ENCODE measurements at places on chromosomes 1 and 21.

- peak; percentile 90 for DNase-seq
Measured at GRCh38 chr1:109617291-109617801, 2.1 kb downstream of the GNAT2 start.

DNA sequence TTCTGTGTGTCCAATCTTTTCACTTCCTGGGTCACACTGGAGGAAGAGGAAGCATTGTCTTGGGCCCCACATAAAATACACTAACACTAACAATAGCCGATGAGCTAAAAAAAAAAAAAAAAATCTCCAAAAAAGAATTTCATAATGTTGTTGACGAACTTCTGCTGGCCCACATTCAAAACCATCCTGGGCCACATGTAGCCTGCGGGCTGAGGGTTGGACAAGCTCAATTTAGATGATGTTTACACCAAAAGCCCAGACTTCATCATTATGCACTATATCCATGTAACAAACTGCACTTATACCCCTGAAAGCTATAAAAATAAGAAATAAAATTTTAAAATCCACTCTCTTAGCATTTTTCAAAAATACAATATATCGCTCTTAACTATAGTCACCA, 187.8 kb upstream of the PTBP2 start:
- no peak for DNase-seq

DNA sequence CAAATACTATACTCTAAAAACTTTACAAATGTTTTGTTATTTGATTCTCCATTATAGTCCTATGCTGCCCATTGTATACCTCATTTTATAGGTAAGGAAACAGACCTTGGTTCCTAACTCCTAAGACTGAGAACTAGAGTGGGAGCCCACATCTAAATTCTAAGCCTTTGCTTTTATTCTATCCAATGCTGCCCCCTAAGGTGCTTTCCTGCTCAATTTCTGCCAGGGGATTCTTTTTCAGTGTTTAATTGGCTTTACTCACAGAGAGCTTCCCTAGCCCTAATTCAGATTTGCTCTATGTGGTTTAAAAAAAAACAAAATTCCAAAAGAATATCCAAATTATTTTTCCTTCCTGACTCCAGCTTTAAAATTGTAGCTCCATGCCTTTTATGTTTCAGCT, 64.5 kb downstream of the KIF14 start:
- no peak for DNase-seq

DNA sequence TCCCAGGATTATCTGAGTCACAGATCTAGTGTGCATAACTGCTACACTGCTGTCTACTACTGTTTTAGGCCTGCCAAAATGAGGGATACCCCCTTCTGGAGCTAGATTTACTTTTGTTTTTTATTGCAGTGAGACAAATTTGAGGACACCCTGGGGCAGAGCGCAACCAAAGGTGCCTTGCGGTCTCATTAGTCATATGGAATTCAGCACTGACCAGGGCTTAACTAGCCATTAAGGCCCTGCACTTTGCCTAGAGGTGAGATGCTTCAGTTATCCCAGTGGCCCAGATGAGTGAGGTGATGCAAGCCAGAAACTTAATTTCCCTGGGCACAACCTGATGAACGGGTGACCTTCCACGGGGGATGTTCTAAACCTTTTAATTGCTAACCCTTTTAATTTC, 998 bp upstream of the SPAG17 start:
- no peak for DNase-seq

- no peak for DNase-seq
Measured at GRCh38 chr1:45353685-45354084, 13.4 kb upstream of the MUTYH start.

- DNase-seq, result no peak
Measured at GRCh38 chr1:30596470-30596869, 126.9 kb downstream of the MATN1 start.

- DNase-seq, result no peak
Measured at GRCh38 chr21:44371596-44371995, 18.2 kb downstream of the TRPM2 start.

DNA sequence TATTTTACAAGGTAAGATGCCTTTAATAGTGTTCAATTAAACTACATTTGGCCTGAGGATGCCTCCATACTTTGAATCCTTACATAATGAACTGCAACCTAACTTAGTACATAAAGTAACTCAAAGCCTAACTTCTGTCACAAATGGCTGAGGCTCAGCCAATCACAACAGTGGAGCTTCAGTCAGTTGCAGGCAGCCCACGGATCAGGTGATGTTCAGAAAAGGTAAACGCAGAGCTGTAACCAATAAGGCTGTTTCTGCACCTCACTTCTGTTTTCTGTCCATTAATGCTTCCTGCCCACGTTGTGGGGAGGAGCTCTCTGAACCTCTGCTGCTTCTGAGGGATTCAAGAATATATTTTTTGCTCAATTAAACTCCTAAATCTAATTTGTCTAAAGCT, 94.8 kb upstream of the KIAA0040 start:
- DNase-seq, result no peak

GRCh38 chr1:47519491-47519890, 81.6 kb downstream of the FOXD2 start:
- no peak for DNase-seq

GRCh38 chr1:53594391-53595180, 135.4 kb downstream of the DMRTB1 start:
- no peak for DNase-seq

DNA sequence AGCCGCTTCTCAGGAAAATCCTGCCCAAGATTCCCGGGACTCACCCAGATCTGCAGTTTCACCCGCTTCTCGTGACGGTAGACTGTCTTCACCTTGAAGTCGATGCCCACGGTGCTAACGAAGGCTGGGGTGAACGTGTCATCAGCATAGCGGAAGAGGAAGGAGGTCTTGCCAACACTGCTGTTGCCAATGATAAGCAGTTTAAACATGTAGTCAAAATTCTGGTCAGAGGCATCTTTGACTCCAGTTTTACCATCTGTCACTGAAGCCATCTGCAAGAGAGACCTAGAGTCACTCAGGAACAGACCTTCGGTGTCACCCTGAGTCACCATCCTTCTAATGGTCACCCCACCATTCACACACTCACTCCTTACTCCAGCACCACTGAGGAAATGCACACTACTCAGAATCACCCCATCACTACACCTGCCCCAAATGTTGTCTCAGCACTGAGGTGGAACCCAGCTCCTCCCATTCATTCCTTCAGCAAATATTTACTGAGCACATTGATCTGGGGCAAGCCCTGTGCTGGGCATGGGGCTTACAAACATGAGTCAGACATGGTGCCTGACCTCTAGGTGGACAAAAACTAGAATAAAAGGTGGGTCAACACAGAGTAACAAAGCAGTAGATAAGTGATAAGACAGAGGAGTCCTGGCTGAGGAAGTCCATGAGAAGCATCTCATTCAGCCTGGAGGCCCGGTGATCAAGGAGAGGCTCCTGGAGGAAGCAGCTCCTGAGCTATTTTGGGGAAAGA, 13.5 kb downstream of the RAB3B start:
- DNase-seq, result no peak

DNA sequence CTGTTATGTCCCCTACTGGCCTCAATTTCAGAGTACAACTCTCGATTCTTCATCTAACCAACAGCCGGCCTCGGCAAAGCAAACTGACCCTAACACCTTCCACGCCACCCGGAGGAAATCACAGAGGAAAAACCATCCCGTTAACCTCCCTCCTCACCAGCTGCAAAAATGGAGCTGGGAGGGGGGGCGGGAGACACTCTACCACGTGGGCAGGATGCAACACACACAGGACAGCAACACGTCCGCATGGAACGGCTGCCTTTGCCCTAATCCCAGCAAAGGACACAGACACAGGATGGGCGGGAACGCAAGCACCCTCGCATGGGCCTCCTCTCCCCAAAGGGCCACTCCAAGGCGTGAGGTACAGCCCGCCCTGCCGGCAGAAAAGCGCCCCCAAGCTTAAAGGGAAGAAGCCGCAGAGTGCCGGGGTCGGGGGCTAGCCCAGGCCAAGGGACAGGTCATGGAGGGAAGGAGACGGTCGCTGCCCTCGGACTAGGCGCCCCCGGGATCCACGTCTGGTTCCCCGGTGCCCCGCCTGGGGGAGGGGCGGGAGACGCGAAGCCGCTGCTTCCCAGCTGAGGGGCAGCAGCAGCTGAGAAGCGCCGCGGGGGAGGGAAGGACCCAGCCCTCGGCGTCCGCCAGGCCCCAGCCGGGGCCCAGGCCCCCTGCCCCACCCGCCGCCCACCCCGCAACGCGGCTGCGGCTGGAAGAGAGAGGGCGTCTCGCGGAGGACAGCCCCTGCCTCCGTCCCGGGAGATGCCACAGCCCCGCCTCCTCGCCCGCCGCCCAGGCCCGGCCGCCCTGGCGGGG, 590 bp downstream of the FOXJ3 start:
- peak; percentile 58 for DNase-seq

GRCh38 chr1:44831516-44831915, 11.5 kb downstream of the PTCH2 start:
- no peak for DNase-seq

DNA sequence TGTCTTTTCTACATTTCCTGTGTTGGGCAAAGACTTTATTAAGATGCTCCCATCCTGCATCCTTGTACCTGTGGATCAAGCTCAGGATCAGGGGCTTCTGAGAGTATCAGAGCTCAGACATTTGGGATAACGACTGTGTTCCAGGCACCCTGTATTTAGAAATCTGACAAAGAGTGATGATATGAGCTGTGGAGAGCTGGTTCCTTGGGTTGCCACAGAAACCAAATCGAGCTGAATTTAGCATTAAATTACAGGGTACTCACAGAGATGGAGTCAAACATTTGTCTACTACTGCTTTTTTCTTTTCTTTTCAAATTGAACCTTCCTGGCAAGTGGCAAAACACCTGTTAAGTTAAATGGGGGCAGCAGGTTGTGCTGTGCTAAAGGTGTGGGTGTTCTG, 110.6 kb downstream of the XCL2 start:
- DNase-seq, result no peak

DNA sequence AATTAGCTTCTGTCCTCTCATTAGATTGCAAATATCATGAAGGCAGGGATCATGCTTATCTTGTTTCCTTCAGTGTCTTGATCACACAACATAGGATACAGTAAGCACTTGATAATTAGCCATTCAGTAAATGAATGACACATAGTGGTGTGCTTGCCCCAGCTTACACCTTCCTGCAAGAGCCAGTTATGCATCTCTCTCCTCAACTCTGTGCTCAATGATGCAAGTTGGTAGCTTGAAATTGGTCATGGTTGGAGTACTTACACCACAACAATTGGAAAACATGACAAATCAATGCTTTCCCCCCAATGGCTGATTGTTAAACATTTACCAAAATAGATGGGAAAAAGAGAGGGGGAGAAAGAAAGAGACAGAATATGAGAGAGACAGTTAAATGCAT, 129.2 kb downstream of the NUF2 start:
- no peak for DNase-seq

DNA sequence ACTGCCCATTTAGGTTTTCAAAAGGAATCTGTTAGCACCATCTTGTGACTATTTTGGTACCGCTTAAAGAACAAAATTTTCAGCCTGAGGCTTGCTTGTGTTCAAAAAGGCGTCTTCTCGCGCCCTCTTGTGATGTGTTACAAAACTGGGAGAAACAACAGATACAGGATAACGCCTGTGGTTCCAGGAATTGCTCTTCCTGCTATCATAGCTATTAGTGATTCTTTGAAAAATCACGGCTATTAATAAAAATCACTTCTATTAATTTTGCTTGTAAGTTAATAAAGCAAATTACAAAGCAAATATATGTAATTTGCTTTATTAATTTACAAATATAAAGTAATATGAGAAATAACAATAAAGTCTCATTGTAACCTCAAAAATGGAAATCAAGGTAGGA, 82.2 kb upstream of the ABCD3 start:
- DNase-seq, result peak; percentile 93

GRCh38 chr1:68293122-68293521, 60.8 kb upstream of the WLS start:
- DNase-seq, result no peak

DNA sequence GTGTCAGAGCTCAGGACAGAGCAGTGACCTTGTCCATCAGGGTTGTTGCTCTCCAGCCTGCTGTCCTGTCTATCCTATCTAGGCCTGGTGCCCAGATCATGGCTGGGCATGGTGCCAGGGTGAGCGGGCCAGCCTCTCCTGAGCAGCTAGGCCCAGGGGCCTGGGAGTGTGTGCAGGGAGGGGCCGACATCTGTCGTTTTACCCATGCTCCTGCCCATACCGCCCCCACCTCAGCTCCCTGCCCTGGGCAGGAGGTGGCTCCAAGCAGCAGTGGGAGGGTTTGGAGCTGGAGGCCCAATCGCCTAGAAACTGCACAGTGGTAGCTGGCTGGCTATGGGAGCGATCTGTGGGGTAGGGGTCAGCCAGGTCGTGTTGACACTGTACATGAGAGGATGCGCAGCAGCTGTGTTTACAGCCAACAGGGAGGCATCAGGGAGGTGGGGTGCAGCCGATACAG, 6.5 kb downstream of the INSRR start:
- peak; percentile 85 for DNase-seq

- no peak for DNase-seq
Measured at GRCh38 chr1:226719596-226720387, 19.3 kb downstream of the ITPKB start.

DNA sequence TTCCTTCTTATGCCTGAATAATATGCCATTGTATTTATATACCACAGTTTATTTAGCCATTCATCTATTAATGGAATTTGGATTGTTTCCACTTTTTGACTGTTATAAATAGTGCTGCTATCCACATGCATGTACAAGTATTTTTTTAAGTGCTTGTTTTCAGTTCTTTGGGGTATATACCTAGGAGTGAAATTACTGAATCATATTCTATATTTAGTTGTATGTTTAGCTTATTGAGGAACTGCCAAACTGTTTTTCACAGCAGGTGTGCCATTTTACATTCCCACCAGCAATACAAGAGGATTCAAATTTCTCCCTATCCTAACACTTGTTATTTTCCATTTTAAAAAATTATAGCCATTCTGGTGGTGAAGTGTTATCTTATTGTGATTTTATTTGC, 7.6 kb upstream of the HJV start:
- DNase-seq, result no peak

GRCh38 chr1:76281306-76281705, 206.8 kb downstream of the ST6GALNAC3 start:
- no peak for DNase-seq

DNA sequence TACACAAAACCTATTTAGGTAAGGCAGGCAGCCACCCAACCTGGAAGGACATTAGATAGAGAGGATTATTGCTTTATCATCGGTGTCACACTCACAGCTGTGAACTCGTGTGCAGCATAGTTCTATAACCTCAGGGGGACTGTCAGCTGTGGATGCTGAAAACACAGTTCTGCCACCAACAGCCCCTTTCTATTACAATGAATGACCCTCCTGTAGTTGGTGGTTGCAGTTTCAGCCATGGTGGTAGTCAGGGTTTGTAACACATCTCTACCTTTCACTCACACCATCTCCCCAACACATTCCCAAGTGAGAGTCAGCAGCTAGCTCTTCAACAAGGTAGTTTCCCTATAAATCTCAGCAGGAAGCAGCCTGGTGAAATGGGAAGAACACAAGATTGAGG, 136.8 kb downstream of the ZC3H11B start:
- DNase-seq, result no peak

GRCh38 chr1:212691561-212692071, 8.0 kb downstream of the BATF3 start:
- no peak for DNase-seq

Measured in MCF 10A (cell line).